Smooth muscle cell of the pulmonary artery (primary cell): ENCODE measurements at places on chromosomes 3 and 15. TPM values are rescaled to one million over a fixed set of nuclear protein-coding genes. Genes with fewer than 3 reads are reported as not detected.

The PP2D1 gene
- not detected in 2 replicates for total RNA-seq

The CNTN4 gene
- under 0.01 TPM in 1 of 2 replicates, not detected in the other for total RNA-seq

The FXR1 gene
- 172 and 193 TPM in 2 replicates for total RNA-seq

The C3orf49 gene
- total RNA-seq = not detected in 2 replicates

The TGM5 gene
- total RNA-seq = 0.26 TPM in 1 of 2 replicates, not detected in the other

The GOLGA8J gene
- total RNA-seq = not detected in 2 replicates

The FBXO40 gene
- not detected in 2 replicates for total RNA-seq

The ARGFX gene
- not detected in 2 replicates for total RNA-seq
